ENCODE measurements at places on chromosomes 6 and 20.

- DNase-seq, result no peak
Observed at GRCh38 chr6:162179196-162179951, 548.2 kb downstream of the PRKN start.

- DNase-seq, result no peak
Observed at GRCh38 chr20:59473742-59474141, 130.6 kb upstream of the PHACTR3 start.

DNA sequence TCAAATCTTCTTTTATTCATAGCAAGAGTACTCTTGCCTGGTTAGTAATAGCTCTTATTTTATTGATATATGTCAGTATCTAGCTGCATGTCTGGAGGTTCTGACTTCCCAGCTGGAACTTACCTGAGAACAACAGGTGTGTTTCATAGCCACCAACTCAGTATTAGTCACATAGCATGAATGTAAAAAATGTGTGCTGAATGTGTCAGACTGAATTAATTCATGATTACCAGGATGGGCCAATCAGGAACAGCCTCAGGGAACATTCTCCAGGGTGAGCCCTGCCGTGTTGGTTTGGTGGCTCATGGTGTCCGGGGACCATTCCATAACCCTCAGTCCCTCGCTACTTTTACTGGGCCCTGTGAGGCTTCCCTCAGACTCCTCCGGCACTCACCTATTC, 99.7 kb downstream of the TULP4 start:
- no peak for DNase-seq

DNA sequence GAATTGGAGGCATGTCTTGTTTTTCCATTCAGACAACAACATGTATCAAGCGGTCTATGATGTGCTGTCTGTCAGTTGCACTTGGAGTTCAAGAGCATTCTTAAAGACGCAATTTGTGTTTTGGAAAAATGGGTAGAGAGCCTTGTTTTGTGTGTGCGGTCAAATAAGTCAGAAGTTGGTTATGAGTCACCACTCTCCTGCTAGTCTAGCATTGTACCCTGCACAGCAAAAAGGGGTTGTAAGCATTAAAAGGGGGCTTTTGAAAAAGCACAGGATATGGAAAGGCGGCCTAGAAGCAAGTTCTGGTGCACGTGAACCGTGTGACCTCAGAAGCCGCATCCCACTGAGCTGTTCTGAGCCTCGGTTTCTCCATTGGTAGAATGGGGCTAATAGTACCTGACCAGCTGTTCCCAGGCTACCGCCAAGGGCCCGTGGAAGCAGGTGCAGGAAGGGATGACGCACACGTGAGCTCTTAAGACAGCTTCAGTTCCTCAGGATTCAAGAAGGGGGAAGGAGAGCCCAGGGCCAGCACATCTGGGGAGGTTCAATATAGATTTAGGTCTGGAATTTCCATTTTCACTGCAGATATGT, 61.6 kb upstream of the SNX9 start:
- no peak for DNase-seq

GRCh38 chr20:53900380-53900999, 169.9 kb downstream of the BCAS1 start:
- no peak for DNase-seq

DNA sequence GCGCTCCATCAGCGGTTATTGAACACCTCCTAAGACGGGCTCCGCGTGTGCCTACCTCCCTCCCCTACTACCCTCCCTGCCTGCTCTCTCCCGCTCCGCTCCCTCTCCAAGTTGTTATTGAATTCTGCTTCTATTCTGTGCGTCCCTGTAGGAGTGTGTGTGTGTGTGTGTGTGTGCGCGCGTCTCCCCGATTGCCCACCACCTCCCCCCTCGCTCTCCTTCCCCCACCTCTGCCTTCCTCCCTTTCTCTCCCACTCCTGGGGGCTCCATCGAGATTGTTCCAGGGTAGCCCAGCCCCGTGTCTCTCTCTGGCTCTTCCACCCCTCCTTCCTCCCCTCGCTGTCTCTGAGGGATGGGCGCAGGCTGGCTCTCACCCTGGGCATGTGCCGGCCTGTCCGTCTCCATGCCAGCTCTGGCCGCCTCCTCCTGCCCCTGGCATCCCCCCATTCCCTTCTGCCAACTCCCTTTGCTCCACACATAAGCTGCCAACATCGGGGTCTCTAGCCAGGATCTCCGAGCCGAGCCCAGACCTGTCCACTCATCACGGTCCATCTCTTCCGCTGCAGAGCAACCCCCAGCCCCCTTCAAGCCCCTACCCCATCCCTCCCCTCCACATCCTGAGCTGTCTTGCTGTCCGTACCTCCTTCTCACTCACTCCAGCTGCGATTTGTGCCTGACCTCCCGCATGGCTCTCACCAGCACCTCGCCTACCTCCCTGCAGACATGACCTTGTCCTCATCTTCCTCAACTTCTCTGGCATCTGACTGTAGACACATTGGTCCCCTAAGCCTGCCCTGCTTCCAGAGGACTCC, 68.5 kb downstream of the SRC start:
- DNase-seq, result no peak

DNA sequence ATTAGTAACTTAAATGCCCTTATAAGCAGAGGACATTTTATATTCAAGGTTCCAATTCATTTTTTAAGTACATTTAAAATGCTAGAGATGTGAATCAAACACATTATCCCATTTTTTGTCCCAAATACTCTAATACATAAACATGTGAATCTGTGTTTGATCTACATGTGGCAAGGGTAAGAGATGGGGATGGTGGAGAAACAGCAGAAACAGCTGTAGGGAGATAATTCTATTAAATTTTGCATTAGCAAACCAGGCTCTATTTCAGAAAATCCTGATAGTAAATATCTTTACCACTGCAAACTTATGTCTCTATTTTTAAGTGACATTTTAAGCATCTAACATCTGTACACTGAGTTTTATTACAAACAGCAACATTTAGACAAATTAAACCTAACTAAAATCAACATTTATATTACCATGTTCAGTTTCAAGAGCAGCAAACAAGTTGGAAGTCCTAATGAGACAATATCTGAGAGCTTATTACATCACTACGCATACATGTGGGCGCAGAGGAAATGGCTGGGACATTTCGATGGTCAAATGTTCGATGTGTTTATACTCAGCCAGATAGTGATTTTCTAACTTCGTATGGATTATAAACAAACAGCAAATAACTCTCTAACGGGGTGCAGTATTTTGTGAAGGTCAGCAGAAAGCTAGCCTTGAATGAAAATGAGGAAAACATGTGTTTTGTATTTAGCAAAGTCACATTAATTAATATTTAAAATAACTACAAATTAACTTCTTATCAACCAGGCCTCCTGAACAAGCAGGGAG, 165.1 kb downstream of the GJA1 start:
- no peak for DNase-seq

- no peak for DNase-seq
Observed at GRCh38 chr20:58019027-58019849, 209.2 kb downstream of the ANKRD60 start.

- DNase-seq, result no peak
Observed at GRCh38 chr6:116763048-116763447, 2.5 kb downstream of the FAM162B start.

DNA sequence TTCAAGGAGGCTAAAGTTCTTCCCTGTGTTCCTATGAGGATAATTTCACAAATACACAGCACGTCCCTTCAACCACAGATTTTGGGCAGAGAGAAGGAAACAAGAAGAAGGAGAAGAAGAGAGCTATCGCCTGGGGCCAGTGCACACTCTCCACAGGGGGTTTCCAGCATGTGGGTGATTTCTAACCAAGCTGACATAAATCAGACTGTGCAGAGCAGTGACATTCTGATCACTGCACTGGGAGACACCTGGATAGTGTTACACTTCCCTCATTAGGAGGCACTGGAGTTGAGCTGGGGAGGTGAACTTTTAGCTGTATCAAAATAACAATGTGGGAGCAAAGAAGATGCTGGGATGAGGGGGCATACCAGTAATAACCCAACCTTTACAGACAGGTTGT, 71.8 kb upstream of the CENPW start:
- no peak for DNase-seq

- peak; percentile 71 for DNase-seq
Observed at GRCh38 chr20:53738039-53738944, 144.7 kb upstream of the ZNF217 start.

DNA sequence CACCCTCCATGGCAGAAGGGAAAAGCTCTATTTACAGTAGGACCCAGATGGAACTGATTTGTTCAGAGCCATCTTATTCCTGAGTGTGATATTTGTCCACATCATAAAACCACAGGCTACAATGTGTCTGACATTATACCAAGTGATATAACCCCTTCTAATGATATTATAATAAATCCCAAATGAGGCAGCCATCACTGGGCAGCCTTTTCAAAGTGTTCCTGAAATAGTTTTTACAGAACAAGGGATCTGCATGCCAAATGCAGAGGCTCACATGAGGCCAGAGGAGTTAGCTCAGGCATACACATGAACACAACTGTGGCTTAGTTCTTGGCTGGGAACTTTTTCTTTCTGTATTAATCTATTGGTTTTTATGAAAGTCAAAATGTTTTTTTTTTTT, 207.7 kb downstream of the MAFB start:
- no peak for DNase-seq

DNA sequence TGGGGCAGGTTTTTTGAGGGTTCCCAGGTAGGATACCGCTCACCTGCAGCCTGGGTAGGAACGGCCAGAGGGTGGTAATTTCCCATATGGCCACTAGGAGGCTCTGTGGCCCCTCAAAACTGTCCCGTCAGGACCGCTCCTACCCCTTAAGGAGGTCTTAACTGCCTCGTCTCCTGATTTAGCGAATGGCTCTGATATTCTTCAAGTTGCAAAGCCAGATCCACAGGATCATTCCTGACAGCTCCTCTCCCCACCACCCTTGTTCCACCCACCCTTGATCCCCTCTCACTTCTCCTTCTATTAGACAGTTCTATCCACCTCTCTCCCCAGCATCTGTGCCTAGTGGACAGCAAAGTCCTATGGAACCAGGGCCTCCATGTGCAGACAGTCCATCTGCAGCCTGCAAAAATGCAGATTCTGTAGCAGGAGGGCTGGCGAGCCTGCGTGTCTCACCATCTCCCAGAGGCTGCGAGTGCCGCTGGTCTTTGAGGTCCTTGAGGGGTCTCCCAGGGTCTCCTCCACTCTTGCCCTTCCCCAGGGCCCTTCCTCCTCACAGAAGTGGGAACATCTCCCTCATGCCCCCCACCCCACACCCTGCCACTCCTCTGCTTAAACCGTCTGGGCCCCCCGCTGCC, 34.3 kb upstream of the ZBP1 start:
- peak; percentile 60 for DNase-seq

DNA sequence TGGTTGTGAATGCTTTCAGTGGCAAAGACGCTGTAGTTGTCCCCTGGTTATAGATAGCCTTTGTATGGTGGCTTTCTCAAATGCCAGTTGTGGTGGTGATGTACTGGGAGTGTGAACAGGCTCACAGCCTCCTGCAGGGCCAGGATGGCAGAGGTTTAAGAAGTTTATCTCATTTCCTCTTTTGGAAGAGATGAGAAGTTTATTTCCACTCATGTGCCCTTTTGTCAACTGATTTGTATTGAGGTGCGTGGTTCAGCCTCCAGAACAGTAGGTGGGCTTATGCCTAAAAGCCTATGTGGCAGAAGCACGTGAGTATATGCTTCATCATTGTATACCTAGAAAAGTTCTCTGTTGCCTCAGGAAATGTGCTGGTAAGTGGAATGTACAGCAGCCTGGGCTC, 13.7 kb upstream of the ZFP57 start:
- DNase-seq, result no peak

- no peak for DNase-seq
Observed at GRCh38 chr20:13322621-13323020, 101.5 kb downstream of the ISM1 start.
